Fibroblast of skin of left biceps (primary cell): ENCODE measurements at places on chromosomes 1 and 21.

DNA sequence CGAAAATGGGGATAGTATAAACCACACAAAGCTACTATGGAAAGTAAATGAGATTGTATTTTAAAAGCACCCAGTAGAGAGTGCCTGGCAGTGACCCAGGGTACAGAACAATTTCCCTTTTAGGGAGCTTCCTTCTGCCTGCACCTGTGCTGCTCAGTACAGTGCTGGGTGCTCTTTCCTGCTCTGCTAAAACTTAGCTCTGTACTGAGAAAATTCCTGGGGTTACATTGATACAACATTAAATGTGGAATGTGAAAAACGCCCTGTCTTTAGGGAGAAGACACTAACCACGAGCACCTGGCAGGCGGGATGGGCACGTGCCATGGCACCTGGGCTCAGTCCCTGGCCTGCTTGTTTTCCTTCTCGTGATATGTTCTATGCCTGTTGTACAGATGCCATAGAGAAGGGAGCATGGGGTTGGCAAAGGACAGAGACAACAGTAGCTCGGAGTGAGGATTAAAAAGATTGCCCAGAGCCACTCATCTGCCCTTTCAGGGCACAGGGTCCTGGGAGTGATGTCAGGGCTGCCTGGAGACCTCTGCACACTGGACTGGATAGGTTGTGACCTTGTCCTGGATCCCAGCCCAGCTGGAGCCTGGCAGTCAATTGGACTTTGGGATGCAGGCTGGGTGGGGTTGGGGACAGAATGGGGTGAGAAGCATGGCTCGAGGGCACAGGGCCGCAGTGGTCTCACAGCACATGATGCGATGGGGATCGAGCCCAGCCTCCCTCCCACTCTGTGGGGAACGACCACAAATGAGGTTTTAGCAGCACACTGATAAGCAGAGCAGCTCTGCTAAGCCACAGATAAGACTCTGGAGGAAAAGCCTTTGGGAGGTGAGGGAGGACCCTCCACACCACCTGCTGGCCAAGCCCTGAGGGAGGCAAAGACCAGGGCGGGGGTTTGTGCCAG is 4.2 kb downstream of the SPATA46 start:
- no peak for DNase-seq

- no peak for DNase-seq
These were observed 10.1 kb downstream of the JAM2 start for GRCh38 chr21:25649146-25649545.

- DNase-seq = no peak
These were observed 161.5 kb downstream of the DNM3 start for GRCh38 chr1:172002725-172003345.

DNA sequence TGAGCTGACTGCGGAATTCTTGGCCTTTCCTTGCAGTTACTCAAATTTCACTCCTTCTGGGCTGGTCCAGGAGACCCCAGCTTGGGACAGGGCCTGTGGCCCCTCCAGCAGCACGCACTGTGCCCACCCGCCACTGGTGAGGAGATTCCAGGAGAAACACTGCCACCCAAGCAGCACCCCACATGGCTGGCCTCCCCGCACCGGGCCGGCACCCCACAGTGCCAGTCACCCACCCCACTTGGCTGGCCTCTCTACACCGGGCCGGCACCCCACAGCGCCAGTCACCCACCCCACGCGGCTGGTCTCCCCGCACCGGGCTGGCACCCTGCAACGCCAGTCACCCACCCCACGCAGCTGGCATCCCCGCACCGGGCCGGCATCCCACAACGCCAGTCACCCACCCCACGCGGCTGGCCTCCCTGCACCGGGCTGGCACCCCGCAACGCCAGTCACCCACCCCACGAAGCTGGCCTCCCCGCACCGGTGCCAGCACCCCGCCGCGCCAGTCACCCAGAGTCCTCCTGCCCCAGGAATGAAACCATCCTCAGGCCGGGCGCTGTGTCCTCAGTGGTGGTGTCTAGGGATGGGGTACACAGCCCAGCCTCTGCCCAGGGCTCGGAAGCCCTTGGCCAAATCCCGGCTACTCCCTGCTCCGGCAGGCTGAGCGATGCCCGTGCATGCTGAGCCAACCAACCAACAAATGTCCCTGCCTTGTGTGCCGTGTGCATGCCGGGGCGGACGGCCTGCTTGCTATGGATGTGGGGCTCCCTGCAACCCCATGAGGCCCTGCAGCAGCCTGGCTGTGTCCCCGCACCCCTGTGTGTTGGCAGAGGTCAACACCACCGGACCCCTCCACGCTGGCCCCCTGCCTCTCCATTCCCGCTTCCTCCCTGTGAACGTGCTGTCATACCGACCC is 38.6 kb upstream of the TSPEAR start:
- DNase-seq = no peak

DNA sequence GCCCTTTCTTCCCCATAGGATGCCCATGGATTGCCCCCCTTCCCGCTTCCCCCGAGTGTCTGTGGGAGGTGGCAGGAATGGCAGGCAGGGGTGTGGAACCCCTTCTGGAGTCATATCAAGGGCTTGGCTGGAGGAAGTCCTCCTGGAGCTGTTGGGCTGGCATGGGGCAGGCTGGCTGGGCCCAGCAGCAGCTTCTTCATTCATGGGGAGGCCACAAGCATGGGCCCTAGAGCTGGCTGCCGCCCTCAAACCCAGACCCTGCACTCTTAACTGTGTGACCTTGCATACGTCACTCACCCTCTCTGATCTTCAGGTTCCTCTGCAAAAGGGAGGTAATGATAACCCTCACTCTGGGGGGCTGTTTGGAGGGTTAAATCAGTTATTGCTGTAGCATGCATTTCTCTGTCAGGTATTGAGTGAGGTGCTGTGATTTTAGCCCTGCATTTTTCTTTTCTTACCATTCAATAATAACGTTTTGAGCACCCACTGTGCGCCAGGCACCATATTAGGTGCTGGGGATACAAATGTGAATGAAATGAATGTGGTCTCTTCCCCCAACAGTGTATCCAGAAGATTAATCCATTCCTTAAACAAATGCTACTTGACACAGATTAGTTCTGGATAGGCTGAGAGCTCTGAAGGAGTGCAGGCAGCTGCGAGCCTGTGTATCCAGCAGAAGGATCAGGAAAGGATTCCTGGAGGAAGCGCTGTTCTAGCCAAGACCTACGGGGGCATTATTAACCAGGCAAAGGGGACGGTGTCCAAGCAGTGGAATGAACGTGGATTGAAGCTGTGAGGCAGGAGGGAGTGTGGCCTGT is 9.3 kb downstream of the PCSK9 start:
- DNase-seq = no peak
